ENCODE measurements at places on chromosomes 5 and 9.

DNA sequence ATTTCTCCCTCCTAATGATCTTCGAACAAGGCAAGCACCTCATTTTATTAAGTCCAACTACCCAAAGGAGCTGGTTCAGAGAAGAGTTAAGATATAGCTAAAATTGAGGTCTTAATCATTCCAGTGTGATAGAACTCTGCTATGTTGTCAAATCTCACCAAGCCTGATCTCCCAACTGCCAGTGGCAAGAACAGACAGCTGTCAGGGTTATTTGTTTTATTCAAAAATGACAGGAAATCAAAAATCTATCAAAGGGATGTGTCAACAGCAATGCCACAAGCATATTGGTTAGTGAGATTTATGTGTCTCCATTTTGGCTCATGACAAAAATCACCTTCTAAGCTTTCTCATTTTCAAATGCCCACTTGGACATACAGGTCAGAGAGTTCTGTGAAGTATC lies 74.5 kb downstream of the PRELID2 start:
- no peak for DNase-seq

DNA sequence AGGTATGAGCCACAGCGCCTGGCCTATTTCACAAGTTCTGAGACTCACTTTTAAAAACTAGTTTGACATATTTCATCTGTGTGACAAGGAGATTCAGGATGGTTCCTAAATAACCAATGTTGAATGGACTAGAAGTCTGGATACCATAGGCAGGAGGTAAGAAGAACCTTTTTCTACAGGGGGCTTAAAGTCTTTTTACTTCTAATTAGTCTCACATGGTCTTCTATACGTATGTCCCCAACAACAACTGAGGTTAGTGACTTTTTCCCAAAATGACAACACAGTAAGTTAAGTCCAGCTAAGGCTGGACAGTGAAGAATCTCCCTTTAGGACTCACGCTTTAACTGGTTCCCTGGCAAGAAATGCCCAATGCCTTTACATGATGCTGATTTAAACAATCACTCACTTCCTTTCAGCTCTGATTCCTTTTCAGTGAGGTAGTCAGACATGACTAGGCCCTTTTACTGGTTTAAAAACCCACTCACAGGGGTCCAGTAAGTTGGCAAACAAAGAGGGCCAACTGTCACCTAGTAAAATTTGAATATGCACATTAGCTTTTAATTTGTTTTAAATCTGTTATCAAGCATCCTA lies 12.1 kb upstream of the HAUS6 start:
- no peak for DNase-seq

GRCh38 chr9:13841746-13842462 lies 472.0 kb downstream of the NFIB start:
- no peak for DNase-seq

DNA sequence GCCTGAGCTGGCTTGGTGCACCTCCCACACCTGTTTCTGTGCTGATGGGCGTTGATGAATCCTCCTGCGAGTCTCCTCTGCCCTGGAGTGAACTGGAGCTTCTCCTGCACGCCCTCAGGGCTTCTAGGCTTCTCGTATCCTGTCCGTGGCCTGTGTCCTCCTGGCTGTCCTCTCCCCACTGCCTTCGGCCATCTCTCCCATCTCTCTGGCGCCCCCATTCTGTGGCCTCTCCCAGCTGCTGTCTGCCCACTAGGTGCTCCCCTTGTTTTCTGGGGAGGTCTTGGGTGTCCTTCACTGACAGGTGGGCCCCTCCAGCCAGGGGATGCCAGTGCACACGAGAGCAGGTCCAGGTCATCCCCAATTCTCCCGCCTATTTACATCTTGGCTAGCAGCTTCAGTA lies 28.8 kb downstream of the AHRR start:
- no peak for DNase-seq

DNA sequence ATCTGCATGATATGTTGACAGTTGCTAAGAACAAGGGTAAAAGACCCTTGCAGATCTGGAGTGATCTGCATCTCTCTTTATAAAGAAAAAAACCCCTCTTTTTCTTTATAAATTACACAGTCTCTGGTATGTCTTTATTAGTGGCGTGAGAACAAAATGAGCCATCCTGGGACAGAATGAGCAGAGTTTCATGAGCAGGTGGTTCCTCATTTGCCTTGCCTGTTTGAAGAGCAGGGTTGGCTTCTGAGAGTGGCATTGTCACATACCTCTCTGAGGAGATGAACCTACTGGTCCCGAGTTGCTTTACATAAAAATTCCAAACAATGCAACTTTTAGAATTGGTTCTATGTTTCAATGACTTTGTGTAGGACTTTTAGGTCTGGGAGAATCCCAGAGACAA lies 94.3 kb downstream of the INSYN2B start:
- no peak for DNase-seq

GRCh38 chr5:55829956-55830355 lies 21.2 kb upstream of the IL31RA start:
- no peak for DNase-seq

DNA sequence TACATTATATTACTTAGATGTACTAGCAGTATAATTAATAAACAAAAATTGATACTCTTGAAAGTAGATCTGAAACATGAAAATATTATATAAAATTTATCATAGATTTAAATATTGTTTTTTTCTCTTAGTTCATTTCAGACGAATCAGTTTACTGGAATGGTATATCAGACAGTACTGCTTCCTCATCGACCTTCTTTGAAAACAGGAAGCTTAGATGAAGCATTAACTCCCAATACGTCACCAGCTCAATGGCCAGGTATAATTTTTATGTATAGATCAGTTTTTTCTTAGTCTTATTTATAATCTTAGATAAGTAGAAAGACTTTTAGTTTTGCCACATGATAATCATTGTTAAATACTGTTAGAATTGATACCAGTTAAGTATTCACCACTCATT lies 106.3 kb downstream of the DMXL1 start:
- no peak for DNase-seq

DNA sequence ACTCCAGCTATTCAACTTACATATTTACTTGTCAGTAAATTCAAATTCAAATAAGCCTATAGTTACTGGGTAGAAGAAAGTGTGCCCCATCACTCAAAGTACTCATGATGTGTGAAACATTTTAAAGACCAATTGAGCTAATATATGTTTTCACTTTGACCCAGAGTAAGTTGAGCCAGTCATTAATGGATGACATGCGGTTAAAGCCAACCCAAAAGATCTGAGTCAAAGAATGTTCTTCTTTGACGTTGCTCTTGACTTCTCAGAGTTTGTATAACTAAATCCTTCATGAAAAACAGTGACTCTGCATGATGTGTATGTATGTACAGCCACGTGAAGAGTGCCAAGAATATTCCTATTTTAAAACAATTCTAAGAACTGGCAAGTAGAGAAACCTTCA lies 237.4 kb downstream of the NR2F1-AS1 start:
- no peak for DNase-seq

DNA sequence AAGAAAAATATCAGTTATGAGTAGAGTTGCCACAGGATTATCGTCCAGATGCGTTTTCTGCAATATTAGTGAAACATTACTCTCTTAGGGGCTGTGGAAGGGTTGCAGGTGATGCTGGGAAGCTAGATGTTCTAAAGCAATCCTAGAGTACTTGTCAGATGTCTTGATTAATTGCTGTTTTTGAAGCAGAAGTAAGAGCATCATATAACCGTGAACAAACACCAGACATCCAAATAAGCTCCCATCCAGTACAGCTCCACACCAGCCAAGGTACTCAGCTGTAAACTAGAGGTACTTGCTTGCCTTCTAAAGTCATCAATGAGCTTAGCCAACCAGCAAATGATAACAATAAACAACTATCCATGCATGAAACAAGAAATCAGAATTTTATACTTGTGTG lies 131.1 kb downstream of the ST8SIA4 start:
- no peak for DNase-seq

DNA sequence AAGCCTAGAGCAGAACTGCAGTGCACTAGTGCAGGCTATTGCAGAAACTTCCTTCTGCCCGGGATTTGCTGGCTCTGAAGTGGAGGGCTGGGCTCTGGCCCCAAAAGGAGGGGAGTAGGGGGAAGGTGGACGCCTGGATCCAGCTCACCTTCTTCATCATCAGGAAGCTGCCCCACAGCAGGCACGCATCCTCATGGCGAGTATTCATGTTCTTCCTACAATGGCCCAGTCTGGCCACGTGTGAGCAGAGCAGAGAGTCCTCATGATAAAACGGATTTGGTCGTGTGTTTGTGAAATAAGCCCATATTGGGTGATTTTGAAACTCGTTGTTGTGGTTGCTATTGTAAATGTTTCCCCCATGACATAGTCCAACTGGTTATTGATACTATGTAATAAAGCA lies 8.2 kb upstream of the GLIPR2 start:
- DNase-seq: no peak

- DNase-seq: no peak
These were observed 319.1 kb downstream of the MED10 start for GRCh38 chr5:6059137-6059800.

DNA sequence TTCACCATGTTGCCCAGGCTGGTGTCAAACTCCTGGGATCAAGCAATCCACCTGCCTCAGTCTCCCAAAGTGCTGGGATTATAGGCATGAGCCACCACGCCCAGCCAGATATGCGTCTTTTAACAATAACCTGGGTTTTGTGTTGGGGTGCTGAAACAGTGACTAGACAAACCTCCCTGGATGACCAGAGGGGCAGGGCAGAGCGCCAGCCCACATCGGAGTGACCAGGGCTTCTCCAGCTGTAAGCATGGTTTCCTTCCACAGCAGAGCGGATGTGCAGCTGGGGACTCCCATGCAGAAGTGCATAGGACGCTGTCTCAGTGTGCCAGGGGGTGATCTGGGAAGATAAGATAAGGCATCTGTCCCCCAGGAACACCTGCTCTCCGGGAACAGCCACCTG lies 244.9 kb downstream of the IRX2 start:
- DNase-seq: no peak

DNA sequence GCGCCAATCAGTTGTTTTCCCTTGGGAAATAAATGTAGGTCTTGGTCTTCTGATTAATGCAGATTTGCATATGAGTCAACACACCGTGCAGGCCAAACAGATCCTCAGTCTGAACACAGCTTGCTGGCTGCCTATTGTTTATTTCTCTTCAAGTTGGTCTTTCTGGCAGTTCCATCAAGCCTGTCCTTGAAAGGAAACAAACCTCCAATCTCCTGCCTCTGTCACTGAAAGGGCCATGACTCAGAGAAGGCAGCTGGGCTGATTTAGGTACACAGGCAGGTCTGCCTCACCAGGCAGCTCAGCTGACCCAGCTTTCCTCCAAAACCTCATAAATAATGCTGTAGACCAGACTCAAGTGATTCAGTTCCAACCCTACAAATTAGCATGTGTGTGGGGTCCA lies 175.9 kb downstream of the MAN2A1 start:
- DNase-seq: no peak

- DNase-seq: no peak
These were observed 41.5 kb downstream of the BOD1 start for GRCh38 chr5:173574983-173575382.
